ENCODE measurements at places on chromosomes 5 and 9.

- no peak for DNase-seq
Observed at GRCh38 chr5:95530416-95530815, 24.4 kb downstream of the SKIC3 start.

DNA sequence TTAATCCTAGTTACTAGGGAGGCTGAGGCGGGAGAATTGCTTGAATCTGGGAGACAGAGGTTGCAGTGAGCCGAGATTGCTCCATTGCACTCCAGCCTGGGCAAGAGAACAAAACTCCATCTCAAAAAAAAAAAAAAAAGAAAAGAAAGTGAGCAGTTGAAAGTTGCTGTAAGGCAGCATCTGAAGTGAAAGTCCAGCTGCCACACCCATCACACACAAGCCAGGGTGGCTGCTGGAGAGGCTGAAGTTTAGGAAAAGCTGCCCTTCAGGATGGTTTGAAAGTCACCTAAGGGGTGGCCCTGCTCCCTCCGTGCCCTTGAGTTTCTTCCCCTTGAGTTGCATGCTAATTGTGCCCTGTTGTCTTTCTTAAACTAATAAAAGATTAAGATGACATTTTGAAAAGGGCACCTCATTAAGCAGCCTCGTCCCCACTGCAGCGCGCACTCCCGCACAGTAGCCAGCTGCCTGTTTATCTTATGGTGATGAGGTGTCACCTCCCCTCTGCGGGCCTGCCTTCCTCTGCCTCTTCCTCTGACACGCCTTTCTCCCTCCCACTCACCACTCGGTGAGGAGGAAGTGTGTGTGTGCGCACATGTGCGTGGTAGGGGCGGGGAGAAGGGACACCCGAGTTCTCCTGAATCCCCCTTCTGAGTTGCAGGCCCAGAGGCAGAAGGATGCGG is 104.2 kb upstream of the PANK3 start:
- DNase-seq = no peak

- no peak for DNase-seq
Observed at GRCh38 chr5:143217065-143217803, 186.3 kb downstream of the NR3C1 start.

DNA sequence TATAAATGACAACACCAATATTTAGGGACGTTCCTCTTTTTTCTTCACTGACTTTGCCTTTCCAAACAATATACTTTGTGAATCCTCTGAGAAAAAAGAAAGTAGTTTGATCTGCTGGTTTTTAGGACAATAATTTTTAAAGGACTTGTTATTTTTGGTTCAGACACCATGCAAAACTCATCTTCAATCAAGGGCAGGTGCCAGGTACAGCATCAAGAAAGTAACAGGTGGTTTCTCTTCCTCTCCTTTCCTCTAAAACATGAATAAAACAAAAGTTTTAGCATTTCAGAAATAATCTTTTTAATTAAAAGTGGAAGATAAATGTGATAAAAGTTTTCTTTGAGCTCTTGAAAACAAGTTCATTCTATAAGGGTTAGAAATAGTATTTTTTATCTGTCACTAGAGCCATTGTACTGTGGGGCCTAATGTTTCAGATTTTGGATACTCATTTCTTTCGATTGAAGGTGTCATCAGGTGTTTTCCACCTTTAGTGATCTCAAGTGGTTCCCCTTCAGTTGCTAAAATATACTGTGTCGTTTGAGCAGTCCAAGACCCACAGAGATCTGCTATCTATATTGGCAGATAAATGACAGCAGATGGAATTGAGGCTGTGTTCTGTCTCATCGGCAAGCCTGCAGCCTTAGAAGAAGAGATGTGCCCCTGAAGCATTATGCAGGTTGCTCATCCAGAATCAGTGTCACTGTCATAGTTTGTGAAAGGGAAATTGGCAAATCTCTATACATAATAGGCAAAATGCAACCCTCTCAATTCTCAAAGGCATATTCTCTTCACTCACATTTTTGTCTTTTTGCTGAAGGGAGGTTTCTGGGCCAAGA is 499.7 kb downstream of the PDE4D start:
- DNase-seq = no peak

DNA sequence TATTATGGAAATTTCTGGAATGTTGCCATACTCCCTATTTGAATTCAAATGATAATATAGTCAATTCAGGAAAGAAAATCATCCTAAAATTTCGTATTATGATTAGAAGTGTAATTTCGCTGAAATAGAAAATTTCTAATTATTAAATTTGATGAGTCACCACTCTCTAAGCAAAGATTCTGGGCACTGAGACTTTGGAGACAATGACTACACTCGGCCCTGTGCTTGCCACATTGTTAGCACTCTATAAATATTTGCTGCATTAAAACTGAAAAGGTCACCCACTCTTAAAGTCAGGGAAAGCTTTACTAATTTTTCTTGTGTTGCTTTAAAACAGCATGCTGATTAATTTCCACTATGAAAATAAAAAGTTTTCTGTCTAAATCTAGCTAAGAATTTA is 240.3 kb downstream of the TLE4 start:
- DNase-seq = no peak

DNA sequence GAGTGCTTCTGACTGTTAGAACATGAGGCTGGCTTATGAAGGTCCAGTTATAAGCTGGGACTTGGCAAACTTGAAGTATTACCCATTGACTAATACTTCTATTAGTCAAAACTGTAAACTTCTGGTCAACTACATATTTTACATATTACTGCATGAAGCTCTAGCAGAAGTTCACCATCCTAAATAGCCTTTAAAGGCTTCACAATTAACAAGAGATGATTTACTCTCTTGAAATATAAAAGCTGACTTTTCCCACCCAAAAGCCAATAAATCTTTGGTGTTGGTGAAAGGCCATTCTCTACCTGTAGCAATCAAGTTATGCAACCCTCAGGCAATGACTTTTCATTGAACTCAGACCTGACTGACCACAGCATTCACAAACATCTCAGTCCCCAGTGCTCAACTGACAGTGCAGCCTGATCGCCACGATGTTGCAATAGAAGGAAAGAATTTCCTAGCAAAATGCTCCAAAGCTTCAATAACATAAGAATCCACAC is 345.6 kb downstream of the EBF1 start:
- no peak for DNase-seq

DNA sequence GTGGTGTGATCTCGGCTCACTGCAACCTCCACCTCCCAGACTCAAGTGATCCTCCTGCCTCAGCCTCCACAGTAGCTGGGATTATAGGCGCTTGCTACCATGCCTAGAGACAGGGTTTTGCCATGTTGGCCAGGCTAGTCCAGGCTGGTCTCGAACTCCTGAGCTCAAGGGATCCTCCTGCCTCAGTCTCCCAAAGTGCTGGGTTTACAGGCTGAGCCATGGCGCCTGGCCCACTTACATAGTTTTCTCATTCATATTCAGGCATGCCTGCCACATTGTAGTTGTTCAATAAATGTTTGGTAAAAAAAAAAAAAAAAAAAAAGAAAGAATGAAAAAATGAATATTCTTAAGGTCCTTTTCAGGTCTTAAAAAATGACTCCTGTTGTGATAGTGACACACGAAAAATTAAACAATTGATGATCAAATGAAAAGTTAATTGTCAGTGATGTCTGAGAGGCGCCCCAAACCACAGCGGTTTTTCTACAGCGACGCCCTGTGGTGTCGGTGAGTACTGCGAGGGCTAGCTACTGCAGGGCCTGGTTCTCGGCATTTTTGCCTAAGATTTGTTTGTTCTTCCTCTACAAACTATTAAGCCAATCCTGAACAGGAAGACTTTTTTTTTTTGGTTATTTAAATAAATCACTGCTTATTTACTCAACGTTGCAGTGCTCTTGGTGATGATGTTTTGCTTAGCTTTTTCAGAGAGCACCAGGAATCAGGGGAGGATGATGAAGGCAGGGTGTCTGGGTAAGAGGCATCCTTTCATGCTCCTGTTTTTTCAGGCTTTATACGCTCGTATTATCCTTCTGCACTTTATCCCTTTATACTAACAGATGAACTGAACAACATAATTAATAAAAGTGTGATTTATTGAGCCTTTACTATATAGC is 67.0 kb upstream of the DPYSL3 start:
- DNase-seq = no peak

DNA sequence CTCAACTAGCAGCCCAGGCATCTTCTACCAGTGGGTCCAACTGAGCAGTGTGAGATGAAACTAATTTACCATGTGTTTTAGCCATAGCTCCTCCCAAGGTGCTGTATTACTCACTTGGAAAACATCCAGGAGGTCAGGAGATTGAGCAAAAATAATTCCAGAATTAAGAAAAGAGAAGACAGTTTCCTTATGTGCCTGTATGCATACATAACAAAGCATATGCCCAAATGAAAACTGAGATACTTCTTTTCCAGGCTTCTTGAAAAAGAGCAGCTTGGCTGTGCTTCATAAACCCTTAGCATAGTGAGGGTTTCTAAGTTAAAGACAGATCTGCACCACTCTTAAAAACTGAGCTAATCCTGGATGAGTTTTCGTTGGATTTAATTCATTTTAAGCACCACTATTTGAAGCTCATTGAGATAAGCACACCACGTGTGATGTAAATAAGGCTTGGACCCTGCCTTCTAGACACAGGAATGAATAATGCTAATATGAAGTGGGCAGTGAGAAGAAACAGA is 119.4 kb downstream of the ADAMTS12 start:
- no peak for DNase-seq

DNA sequence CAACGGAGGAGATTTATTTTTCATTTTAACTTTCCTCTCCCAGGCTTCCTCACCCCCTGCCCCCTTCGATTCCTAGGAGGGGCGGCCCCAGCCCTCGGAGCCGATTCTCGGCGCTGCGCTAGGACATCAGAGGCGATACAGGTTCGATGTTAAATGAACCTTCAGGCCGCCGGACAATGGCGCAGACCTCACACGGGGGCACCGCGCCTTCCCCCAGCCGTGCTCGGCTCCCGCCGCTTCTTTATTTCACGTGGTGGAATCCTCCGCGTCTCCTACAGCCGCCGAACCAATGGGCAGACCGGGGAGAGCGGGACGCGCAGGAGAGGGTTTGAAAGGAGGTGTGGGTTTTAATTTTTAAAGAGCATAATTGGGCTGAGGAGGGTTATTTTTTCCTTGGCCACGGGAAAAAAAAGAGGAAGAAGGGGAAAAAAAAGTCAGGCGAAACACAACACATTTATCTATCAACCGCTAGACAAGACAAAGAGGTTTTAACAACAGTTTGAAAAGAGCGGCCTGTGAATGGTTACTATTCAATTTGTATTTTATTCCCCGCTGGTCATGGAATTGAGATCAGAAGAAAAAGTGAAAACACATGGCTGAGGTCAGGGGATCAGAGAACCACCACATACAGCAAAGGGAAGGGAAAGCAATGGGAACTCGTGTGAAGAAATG is 126.8 kb downstream of the TMEM174 start:
- DNase-seq = no peak

DNA sequence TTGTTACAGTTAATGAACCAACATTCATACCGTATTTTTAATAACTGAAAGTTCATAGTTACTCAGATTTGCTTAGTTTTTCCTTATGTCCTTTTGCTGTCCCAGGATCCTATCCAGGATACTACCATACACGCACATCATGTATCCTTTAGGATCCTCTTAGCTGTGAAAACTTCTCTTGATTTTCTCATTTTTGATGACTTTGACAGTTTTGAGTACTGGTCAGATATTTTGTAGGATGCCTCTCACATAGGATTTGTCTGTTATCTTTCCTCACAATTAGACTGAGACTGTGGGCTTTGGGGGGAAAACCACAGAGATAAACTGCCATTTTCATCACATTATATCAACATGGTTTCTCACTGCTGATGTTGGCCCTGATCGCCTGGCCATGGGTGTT is 491.3 kb upstream of the TRPC7 start:
- no peak for DNase-seq

GRCh38 chr9:128097543-128098296 is 29.7 kb downstream of the SLC25A25 start:
- DNase-seq = no peak

- no peak for DNase-seq
Observed at GRCh38 chr9:3887786-3888496, 362.1 kb upstream of the RFX3 start.

- no peak for DNase-seq
Observed at GRCh38 chr5:160231783-160232342, 2.6 kb downstream of the FABP6 start.

GRCh38 chr9:137244486-137245449 is 3.7 kb downstream of the TUBB4B start:
- no peak for DNase-seq

DNA sequence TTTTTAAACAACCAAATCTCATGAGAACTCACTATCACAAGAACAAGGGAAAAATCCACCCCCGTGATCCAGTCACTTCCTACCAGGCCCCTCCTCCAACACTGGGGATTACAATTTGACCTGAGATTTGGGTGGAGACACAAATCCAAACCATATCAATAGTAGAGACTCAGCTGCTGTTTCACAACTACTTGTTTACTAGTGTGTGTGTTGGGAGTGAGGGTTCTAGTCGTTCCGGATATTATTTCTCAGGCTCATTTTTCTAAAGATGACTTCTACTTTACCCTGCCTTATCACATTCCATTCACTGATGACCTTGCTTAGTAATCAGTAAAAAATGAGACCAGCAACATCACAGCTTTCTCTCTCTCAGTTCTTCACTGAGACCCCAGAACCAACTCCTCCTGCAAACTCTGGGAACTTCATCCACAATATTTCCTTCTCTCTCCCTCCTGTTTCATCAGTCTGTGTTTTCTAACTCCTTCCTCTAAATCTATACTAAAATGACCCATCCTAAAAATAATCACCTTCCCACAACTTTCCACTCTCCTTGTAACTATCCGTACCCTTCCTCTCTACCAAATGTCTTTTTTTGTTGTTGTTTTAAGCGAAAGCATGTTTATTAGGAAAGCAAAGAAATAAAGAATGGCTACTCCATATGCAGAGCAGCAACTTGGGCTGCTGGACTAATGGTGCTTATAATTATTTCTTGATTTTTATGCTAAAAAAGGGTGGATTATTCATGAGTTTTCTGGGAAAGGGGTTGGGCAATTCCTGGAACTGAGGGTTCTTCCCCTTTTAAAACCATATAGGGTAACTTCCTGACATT is 121.5 kb upstream of the SPRY4 start:
- no peak for DNase-seq

DNA sequence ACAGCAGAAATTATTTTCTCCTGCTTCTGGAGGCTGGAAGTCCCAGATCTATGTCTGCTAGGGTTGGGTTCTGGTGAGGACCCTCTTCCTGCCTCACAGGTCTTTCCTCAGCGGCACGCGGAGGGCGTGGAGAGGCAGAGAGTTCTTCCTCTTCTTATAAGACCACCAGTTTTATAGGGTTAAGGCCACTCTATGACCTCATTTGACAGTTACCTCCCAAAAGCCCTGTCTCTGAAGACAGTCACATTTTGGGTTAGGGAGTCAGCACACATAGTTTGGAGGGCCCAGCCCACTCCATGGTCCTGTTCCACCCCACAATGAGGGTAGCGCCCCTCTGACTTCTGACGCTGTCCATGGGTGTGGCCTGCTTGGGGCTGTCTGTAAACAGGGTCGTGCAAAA is 46.7 kb downstream of the TRIP13 start:
- DNase-seq = no peak

GRCh38 chr5:145936401-145937131 is at the start of gene SH3RF2:
Gene SH3RF2, plus strand, starts transcription at chr5:145936578. Its CDS starts 1,351 bp downstream, at chr5:145937929.
- no peak for DNase-seq

GRCh38 chr5:116947691-116948528 is 373.3 kb upstream of the SEMA6A start:
- no peak for DNase-seq

- DNase-seq = no peak
Observed at GRCh38 chr9:35867538-35867937, 2.7 kb downstream of the OR13J1 start.

Data from cerebellar nuclear complex (tissue), 1 donor.